NCI-H774 (cell line): ENCODE measurements at places on chromosomes 13 and 19.

GRCh38 chr13:107332188-107332587, 764.3 kb upstream of the ARGLU1 start:
- peak; percentile 63 for DNase-seq

- DNase-seq, result no peak
Observed at GRCh38 chr13:70723732-70724131, 615.5 kb upstream of the KLHL1 start.

GRCh38 chr19:58578012-58578925, 5.1 kb upstream of the MZF1 start:
- no peak for DNase-seq

DNA sequence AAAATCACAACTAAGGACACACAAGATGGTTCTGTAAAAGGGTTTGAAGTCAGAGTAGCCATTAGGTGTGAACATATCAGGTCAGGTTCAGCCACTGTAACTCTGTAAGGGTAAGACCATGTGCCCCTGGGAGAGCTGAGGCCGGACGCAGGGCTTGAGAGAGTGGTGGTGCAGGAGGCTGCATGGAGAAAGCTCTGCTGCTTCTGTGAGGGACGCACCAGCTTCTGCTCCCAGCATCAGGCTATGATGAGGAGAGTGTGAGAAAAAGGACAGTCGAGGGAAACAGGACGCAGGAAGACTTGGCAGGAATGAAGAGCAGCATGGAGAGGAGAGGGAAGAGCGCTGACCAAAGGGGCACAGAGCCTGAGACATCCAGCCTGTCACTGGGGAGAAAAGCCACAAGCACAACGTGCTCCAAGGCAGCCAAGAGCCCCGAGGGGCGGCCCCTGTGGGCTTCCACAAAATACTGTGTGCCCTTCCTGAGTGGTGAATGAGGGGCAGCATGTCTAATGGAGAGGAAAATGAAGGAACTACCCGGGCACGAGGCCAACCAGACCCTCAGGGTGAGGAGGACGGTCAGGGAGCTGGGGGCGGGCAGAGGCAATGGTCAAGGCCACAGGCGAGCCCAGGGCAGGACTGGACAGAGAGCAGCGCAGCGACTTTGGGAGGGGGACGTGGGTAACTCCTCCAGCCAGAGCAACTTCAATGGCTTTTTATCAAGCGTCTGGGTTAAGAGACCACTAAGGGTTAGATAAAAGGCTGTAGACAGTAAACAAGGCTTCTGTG, 107.7 kb downstream of the COL4A1 start:
- no peak for DNase-seq

GRCh38 chr13:76732367-76732766, 153.8 kb downstream of the KCTD12 start:
- DNase-seq, result no peak

GRCh38 chr13:44074611-44075010, 194.9 kb downstream of the LACC1 start:
- no peak for DNase-seq

DNA sequence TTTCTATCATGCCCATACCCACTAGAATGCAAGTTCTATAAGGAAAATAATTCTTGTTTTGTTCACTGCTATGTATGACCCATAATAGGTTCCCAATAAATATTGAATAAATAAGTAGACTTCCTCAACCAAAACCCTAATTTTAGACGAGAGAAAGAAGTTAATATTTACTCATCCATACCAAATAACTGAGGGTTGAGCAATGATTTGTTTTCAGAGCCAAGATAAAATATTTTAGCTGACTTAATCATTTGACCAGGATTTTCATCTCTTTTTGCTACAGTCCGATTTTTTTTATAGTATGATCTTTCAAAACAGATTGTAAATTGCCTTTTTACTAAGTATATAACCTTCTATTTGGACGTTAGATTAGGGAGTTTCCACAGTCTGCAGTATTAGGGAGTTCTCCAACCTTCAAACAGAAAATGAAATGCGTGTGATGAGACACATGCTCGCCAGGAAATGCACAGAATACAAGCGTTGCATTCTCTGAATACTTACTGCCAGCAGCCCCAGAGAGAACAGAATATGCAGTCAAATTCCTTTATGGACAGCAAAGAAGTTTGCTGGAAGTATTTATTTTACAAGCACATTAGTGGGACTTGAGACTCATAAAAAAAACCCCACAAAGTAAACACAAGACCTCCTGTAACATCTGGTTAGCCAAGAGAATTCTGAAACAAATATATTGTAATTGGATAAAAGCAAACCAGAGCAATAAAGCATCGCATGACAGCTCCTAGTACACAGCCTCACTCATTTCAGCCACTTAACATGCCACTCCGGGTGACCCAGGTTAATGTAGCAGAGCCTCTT, 230.0 kb downstream of the MYO16 start:
- no peak for DNase-seq

DNA sequence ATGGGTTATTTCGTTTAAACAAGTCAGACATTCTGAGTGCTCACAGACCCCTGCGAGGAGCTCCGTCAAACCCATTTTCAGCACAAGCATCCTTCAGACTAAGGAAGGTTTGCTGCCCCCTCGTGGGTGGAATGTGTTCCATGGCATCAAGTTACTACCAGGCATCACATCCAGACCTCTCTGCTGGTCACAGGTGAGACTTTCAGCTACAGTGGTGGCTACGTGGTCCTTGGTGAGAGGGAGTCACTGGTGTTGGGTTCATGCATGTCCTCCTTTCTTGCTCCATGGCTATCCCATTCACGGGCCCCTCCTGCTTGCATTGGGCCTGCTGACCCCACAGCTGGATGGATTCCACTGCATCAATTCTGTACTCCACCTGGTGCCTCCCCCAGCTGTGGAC, 9.1 kb upstream of the LILRB5 start:
- DNase-seq, result peak; percentile 3

DNA sequence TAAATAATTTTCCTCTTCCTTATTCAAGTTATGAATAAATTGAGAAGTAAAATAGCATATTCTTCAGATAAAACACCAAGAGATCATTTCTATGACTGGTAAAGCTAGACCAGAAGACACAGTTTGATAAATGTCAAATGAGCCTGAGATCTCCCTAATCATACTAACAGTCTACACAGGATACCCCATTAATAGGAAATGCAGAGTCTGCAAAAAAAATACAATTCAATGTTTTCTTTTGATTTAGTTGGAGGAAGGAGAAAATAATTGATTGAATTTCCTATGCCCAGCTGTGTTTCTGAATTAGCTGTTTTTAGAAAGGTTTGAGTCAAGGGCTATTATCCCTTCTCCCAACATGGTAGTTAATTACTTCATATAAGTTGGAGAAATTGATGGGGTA, 734.6 kb upstream of the SLITRK1 start:
- DNase-seq, result no peak

- DNase-seq, result no peak
Observed at GRCh38 chr13:75986818-75987217, 350.7 kb downstream of the LMO7 start.

DNA sequence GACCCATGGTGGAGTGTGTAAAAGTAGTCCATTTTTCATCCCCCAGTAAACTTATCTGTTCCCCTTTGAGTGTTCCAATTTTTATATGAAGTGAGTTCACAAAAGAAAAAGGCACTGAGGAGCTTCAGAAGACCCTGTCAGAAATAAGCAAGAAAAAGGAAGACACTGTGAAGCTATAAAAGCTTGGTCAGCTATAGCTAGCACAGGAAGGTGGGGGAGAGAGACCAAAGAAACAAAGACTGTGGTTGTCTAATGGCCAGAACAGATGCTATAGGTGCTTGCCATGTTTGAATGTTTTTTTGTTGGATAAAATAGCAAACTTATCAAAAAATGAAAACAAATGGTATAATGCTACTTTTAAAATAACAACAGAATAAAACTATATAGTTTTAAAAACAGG, 46.5 kb downstream of the RCBTB2 start:
- no peak for DNase-seq

- no peak for DNase-seq
Observed at GRCh38 chr19:7921302-7921966, 1.3 kb downstream of the SNAPC2 start.

DNA sequence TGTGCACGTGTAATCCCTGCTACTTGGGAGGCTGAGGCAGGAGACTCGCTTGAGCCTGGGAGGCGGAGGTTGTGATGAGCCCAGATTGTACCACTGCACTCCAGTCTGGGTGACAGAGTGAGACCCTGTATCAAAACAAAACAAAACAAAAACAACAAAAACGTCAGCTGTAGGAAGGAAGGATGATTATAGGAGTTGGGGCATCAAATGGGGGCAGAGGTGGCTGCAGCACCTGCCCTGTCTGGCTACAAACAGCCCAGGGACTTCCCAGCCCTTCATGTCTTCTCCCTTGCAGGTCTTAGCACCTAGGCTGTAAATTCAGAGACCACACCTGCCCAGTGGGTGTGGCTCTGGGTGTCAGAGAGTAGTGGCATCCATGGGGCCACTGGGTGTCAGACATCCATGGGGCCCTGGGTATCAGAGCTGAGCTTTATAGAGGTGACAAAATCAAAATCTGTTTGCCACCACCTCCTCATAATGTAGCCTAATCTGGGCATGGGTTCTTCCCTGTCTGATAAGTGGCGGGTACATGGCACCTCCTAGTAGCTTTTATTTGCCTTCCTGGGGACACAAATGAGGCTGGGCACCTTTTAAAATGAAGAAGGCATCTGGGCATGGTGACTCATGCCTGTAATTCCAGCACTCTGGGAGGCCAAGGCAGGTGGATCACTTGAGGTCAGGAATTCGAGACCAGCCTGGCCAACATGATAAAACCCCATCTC, 4.7 kb upstream of the B3GNT3 start:
- DNase-seq, result no peak

GRCh38 chr13:75788481-75788981, 152.4 kb downstream of the LMO7 start:
- no peak for DNase-seq

DNA sequence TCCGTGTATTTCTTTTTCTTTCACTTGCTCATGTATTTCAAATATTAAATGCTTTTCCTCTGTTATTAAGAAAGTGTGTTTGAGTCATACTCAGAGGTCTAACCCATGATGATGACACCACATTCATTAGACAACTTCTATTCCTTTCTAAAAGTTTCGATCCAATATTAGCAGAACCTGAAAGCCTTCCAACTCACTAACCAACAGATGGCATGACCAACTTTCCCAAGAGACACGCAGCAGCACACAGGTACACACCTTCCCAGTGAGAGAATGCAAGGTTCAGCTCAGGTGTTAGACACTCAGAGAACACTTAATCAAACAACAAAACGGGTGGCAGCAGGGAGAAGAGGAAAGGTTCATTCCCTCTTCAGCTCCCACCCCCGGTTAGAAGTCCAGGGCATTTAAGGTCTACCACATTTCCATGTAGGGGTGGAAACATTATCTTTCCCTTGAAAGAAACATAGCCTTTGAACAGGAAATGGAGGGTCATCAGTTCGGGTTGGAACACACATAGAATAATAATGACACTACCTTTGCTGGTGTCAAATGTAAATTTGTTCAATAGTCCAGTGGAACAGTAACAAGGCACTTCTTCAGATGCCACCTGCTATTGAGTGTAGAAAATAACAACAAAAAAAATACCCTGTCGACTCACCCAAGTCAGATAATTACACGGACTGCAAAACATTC, 404.2 kb downstream of the COG6 start:
- DNase-seq, result no peak

DNA sequence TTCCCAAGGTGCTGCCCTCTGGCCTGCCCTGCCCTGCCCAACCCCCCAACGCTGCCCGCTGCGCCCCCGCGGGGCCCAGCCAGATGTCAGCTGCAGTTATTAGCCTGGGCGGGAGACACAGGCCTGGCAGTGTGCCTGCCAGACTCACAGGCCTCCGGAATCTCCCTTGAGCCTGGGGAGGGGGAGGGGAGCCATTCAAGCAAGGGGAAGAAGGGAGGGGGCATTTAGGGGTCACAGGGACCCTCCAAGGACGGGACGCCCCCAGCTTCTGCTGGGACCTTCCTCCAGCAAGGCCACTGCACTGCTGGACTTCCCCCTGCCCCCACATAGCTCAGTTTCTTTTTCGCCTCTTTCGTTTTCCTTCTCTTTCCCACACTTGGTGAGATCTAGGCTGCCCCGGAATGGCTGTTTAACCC, 2.6 kb upstream of the JUNB start:
- DNase-seq, result peak; percentile 48

GRCh38 chr13:39451860-39452301, 151.1 kb downstream of the LHFPL6 start:
- no peak for DNase-seq

DNA sequence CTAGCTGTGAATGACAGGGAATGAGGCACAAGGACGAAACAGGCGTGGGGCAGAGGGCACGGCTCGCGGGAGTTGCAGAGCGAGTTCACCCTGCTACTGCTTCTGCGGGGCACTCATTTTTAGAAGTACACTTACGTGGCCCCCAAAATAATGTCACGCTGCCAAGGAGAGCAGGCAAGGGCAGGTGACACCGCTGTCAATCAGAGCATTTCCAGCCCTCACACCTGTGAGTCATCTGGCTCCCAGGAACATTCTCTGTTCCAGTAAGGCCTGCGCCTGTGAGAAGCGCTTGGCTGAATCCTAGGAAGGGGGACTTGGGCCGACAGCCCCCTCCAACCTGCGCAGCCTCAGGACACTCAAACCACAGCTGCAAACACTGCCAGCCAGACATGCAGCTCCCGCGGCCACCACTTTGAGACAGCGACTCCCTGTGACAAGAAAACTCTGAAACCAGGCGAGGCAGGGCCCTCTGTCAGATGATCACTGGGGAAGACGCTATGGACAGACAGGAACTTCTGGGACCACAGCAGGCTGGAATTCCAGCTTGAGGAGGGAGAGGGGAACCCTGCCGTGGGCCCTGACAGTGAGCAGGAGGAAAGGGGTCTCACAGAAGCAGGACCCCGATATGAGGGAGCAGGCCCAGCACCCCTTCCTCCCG, 12.7 kb downstream of the DOT1L start:
- DNase-seq, result no peak

DNA sequence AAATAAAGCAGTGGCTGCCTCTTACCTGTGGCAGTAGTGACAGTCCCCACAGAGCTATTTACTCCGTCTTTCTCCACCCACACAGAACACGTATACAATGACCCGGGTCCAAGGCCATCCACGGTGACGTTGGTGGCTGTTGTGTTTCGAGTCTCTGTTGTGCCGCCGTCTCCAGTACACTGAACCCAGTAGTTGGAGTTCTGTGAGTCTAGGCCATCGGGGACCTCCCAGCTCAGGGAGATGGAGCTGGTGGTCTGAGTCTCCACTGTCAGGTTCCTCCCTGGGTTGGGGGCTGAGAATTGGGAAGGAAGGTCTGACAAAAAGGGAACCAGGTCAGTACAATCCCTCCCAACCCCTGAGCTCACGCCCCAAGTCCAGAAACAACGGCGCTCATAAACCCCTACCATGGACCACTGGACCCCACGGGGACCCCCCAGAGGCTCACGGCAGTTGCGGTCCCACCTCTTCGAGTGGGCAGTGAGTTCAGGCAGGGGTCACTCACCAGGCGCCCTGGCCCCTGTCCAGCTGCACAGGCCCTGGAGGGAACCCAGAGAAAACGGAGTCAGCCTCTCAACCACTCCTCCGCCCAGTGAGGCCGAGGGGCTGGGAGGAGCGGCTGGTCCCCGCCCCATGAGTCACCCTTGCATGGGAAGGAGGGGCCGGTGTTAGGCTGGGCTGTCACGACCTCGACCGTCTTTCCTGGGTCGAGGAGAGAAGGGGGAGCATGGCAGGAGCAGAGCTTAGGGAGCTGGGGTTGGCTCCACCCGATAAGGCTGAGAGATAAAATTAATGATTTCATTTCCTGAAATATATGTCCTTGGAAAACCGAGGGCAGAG, 2.4 kb downstream of the PTPRH start:
- DNase-seq, result peak; percentile 67
